HCEC 1CT (cell line): ENCODE measurements at places on chromosomes 3 and 15.
A peak's percentile ranks its signal among the peaks of the same experiment; 100 is the strongest.

GRCh38 chr15:68812597-68813431 lies 7.9 kb downstream of the ANP32A start:
- no peak for DNase-seq

DNA sequence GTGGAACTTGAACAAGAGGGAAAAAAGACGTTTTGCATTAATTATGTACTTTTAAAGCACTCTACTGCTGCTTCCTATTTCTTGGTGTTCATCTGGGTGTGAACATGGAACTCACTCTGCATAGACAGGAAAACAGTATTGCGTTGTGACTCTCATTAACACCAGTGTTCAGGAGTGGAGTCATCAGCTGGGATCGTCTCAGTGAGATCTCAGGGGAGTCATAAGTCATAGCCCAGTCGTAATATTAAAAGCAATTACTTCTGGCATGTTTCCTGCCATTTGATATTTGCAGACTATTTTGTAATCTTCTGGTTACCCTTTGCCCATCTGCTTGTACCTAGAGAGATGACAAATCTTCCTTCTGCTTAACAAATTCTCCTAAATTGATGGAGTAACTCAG lies 462.0 kb upstream of the ATP11B start:
- DNase-seq, result no peak

DNA sequence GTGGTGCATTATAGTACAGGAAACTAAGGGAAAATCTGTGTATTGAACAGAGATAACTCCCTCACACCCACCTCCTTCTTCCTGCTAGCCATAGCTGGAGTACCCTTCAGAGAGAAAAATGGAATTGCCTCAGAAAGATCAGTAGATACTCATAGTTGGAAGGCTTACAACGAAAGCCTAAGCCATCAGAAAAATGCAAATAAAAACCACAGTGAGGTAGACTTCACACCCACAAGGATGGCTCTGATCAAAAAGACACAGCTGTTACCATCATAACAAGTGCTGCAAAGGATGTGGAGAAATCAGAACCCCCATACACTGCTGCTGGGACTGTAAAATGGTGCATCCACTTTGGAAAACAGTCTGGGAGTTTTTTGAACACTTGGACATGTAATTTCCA lies 7.4 kb upstream of the DLG1 start:
- DNase-seq, result peak; percentile 80

GRCh38 chr15:39365161-39365560 lies 215.7 kb upstream of the THBS1 start:
- no peak for DNase-seq

GRCh38 chr3:9064850-9065249 lies 101.6 kb upstream of the RAD18 start:
- no peak for DNase-seq

GRCh38 chr3:119598410-119599098 lies 869 bp downstream of the PLA1A start:
- no peak for DNase-seq

- DNase-seq, result no peak
These were observed 29.0 kb upstream of the BCL6 start for GRCh38 chr3:187774185-187774789.

GRCh38 chr3:80769683-80770082 lies 991.8 kb downstream of the GBE1 start:
- DNase-seq, result no peak
